ENCODE measurements at places on chromosomes 7 and 10.

DNA sequence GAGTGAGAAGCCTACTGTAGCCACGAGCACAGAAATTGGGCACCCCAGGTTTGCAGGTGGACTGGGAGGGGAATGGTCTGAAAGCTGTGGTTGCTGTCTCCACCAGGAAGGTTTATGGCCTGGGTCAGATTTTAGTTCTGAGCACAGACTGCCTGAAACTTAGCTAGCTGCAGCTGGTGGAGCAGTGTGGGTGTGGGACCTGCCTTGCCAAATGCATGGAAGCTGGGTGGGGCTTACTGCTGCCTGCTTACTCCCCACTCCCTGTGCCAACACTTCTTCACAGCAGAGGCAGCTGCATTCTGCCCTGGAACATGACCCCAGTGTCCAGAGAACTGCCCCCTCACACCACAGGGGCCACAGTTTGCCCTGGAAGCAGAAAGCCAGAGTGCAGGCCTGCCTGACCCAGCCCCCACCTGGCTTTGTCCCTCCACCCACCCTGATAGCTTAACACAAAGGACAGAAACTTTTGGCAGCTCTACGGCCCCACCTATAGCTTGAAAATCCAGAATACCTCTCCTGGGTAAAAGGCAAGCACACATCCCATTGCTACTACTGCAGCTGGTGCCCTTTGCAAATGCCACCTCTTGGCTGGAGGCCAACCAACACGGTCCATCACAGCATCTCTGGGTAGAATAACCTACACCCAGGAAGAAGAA lies 281.6 kb downstream of the AGMO start:
- no peak for DNase-seq

DNA sequence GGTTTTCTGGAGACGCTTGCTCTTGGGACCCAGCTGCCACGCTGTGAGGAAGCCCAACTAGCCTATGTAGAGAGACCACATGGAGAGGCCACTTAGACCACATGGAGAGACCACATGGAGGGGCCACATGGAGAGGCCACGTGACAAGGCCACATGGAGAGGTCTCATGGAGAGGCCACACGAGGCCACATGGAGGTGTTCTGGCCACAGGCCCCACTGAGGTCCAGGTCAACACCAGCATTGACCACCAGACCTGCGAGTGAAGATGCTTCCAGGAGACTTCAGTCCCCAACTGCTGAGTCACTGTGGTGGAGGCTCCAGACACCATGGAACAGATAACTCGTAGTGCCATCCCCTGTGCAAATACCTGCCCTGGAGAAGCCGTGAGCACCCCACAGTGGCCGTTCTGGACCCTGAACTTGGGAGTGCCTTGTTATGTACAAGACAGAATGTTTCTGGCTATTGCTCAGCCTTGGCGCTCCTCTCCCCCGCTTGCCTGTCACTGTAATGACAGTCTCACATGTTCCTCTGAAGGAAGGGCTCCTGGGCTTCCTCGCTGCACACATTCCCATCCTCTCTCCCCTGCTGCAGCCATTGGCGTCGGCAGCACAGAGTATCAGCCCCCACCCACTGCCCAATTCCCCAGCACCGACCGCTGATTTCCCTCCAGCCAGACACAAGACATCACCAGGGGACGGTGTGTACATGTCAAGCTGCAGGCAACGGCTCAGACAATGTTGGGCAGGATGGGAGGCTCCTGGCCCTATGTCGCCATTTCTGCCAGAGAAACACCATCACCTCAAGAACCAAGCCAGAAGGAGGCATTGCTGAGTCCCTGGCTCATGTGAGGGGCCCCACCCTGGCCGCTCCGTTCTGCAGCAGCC lies 49.0 kb upstream of the TNRC18 start:
- DNase-seq, result no peak

DNA sequence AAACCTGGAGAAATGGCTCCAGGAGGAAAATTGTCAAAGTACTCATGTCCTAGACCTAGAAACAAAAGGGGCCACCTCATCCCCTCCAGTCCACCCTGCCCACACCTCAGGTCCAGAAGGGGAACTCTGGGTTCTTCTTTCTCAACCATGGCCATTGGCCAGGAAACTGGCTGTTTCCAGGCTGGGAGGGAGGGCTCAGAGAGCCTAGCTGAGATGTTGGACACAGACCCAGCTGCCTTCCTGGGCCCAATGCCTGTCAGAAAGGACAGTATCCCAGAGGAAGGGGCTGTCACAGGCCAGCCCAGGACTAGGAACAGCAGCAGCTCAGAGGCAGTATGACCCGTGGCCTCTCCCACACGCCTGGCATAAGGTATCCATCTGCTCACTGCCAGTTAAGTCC lies 9.6 kb downstream of the GRID1 start:
- DNase-seq, result no peak

GRCh38 chr7:140022582-140023211 lies 40.1 kb downstream of the PARP12 start:
- DNase-seq, result no peak
